ENCODE measurements at places on chromosomes 6 and 20. TPM values are rescaled to one million over a fixed set of nuclear protein-coding genes. Genes with fewer than 3 reads are reported as not detected.

The SEC63 gene
- 55.3 TPM for polyA plus RNA-seq

- DNase-seq, result no peak
Measured at GRCh38 chr6:43173591-43174262, 2.7 kb downstream of the SRF start.

DNA sequence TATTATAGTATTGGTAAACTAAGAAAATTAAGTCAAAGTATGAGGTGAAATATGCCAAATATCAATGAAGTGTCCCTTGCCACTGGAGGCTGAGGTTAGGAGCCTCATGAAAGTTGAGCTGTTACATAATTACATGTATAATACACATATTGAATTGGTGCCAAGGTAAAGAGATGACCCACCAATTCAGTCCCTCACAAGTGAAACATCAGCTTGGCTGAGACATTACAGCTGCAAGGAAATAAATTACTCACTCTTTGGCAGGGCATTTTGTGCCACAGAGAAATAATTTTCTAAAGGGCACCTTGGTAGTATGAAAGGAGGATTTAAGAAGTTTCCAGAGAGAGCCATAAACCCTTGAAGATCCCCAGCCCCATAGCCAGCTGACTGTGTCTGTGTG is 127.4 kb downstream of the ADGRG6 start:
- no peak for DNase-seq

The COL9A1 gene
- 8.0 TPM for polyA plus RNA-seq

DNA sequence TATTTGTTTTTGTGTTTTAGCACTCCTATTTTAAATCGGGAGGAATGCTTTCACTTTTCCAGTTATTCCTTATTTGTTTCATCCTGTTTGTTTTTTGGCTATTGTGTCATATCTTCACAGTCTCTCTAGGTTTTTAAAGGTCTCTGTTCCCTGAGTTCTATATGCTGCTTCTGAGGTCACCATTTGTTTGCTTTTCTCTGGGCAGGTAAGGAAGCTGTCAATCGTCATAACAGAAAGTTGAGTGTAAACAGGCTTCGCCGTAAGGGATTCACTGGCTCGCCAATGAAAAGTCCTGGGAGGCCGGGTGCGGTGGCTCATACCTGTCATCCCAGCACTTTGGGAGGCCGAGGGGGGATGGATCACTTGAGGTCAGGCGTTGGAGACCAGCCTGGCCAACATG is 48.7 kb upstream of the RPS6KA2 start:
- DNase-seq, result no peak

DNA sequence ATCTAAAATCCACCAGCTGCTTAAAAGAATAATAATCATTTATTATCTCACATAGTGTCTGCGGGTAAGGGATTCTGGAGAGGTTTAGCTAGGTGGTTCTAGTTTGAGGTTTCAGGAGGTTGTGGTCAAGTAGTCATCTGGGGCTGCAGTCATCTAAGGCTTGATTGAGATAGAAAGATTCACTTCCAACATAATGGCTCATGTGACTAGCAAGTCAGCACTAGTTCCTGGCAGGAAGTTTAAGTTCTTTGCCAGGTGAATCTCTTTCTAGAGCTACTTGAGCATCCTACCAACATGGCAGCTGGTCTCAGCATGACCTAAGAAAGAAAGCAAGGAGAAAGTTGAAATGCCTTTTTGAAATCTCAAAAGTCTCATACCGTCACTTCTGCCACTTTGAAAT is 128.8 kb downstream of the EDN1 start:
- DNase-seq, result no peak

The SIRPD gene
- polyA plus RNA-seq, result not detected

The HTR1E gene
- polyA plus RNA-seq, result not detected

The MUC21 gene
- polyA plus RNA-seq, result 0.25 TPM

The GCNT2 gene
- 3.8 TPM for polyA plus RNA-seq

DNA sequence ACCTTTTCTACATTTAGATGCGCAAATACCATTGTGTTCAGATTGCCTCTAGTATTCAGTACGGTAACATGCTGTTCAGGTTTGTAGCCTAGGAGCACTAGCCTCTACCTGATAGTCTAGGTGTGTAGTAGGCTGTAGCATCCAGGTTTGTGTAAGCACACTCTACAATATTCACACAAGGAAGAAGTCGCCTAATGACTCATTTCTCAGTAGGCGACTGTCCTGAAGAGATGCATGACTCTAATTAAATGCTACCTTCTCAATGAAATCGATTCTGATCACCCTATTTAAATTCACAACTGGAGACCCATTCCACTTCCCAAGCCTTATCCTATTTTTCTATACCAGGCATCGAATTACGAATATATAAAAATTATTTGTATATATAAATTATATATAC is 1.3 kb downstream of the MCUR1 start:
- no peak for DNase-seq

DNA sequence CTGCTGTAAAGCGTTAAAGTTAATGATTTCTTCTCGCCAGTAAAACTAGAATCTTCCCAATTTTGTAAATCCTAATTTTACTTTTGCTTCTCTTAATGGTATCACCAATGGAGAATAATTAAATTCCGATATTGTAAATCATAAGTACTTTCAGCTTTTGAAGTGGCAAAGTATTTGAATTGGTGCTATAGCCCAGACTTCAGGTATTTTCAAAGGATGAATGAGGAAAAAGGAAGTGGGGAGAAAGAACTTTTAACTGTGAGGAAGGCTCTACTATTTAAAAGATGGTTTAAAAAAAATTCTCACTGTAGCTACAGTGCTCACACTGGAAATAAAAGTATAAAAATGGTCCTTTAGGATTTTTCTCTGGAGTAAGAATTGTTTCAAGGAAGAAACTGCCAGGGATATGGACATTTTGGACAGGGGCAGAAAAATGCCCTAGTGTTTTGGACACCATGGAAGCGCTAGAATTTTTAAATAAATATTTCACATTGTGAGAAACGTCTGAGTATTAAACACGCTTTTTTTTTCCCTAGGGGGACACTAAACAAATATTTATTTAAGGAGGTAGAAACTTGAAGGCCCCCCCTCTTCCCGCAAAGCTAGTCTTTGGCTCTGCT is 1.3 kb upstream of the TAB2 start:
- DNase-seq, result no peak

Data from muscle of leg (tissue), 16 donors.